ENCODE measurements at places on chromosomes 12 and 14. TPM values are rescaled to one million over a fixed set of nuclear protein-coding genes. Genes with fewer than 3 reads are reported as not detected.

The CCDC38 gene
- total RNA-seq, result 25.8 TPM

The CCDC177 gene
- total RNA-seq, result 1.7 TPM

The AGAP2 gene
- 2.7 TPM for total RNA-seq

The CLEC2A gene
- total RNA-seq, result not detected

The P2RX2 gene
- total RNA-seq, result 2.2 TPM

The GPR162 gene
- 2.2 TPM for total RNA-seq

GRCh38 chr12:72057330-72057914 lies 118.8 kb downstream of the TPH2 start:
- H3K4me1 ChIP-seq, result no peaks in the 10 kb centered on the region
- DNase-seq, result peak; percentile 31
- no peak overlapping the region for H3K4me3 ChIP-seq
- H3K27ac ChIP-seq, result no peak overlapping the region

- no peak for DNase-seq
- H3K4me3 ChIP-seq, result no peak overlapping the region
- H3K36me3 ChIP-seq, result no peaks in the 10 kb centered on the region
- peaks cover 19% of the 10 kb centered on the region for H3K4me1 ChIP-seq
Measured at GRCh38 chr12:4289231-4289878, 15.8 kb downstream of the CCND2 start.

GRCh38 chr12:124947561-124948398 lies 33.3 kb upstream of the UBC start:
- no peaks in the 10 kb centered on the region for H3K27me3 ChIP-seq
- H3K4me3 ChIP-seq, result no peak overlapping the region
- H3K27ac ChIP-seq, result no peak overlapping the region
- no peak for DNase-seq
- no peaks in the 10 kb centered on the region for H3K36me3 ChIP-seq
- no peaks in the 10 kb centered on the region for H3K4me1 ChIP-seq

DNA sequence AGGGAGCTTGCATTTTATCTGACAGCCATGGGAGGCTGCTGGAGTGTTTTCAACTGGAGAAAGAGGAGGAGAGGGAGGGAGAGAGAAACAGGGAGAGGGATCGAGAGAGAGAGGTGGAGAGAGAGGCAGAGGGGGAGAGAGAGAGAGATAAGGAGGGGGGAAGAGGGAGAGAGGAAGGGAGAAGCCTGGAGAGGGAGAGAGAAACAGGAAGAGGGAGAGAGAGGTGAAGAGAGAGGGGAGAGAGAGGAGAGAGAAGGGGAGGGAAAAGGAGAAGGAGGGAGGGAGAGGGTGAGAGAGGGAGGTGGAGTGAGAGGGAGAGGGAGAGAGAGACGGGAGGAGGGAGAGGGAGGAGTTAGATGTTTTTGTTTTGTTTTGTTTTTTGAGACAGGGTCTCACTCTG lies 45.6 kb downstream of the DNAH10 start:
- H3K27ac ChIP-seq, result no peak overlapping the region
- H3K27me3 ChIP-seq, result no peaks in the 10 kb centered on the region

DNA sequence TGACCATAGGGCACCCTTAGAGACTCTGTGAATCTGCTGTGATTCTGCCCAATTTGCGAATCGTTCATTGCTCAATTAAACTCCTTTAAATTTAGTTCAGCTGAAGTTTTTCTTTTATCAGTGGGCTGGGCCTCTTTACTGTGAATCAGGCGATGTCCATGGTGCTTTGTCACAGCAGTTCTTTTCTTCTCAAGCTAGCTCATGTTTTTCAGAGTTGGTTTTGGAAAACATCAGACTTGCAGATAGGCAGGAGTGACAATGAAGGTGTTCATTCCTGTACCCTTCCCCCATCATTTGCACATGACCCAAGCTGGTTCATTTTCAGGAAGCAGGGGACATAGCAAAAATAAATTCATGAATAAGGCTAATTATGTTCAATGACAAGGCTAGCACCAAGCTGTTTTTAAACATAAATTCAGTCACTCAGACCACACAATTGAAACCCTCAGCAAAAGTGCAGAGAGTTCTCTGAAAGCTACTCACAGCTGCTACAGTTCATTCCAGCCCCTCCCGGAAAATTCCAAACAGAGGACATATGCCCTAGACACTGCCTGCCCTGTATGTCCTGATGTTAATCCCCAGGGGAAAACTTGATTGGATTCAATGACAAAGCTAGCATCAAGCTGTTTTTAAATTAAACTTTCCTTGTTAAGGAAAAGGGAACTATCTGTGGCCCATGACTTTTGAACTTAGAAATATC lies 383.3 kb downstream of the C12orf75 start:
- no peak overlapping the region for H3K27ac ChIP-seq
- no peak overlapping the region for H3K4me3 ChIP-seq
- H3K27me3 ChIP-seq, result no peaks in the 10 kb centered on the region
- no peaks in the 10 kb centered on the region for H3K36me3 ChIP-seq

DNA sequence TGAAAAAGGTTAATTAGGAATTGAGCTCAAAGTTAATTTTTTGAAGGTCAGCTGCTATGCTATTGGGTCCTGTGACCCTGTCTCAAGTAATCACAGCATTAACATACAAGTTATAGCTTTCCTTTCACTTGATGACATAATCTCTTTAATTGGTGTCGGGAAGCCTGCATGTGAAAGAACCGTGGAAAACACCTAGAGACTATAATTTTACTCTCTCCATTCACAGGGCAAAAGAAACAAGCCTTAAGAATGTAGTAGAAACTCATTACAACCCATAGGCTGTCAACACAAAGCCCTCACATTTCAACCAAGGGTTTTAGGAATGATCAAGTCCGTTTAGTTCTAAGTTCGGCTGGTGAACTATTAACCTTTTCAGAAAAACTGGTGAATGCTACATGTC lies 104.4 kb downstream of the PPM1A start:
- no peak overlapping the region for H3K27ac ChIP-seq
- H3K4me1 ChIP-seq, result peaks cover 6% of the 10 kb centered on the region
- H3K27me3 ChIP-seq, result no peaks in the 10 kb centered on the region

DNA sequence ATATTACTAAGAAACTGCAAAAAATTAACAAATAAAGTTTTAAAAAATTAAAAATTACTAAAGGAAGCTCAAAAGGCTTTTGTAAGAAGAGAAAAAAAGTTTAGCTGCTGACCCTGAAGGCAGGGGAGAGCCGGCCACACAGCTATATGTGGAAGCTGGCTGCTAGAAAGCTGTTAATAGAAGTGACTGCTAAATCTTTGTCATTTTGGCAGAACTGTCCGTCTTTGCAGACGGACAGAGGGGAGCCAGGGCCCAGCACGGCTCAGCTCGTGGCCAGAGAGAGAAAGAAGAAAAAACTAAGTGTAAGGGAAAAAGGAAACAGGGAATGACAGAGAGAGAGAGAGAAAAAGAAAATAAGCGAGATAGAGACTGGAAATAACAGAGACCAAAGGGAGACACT lies 27.9 kb downstream of the PRMT8 start:
- H3K27ac ChIP-seq, result no peak overlapping the region
- H3K4me3 ChIP-seq, result no peak overlapping the region
- no peaks in the 10 kb centered on the region for H3K36me3 ChIP-seq
- DNase-seq, result no peak
- H3K4me1 ChIP-seq, result no peaks in the 10 kb centered on the region

DNA sequence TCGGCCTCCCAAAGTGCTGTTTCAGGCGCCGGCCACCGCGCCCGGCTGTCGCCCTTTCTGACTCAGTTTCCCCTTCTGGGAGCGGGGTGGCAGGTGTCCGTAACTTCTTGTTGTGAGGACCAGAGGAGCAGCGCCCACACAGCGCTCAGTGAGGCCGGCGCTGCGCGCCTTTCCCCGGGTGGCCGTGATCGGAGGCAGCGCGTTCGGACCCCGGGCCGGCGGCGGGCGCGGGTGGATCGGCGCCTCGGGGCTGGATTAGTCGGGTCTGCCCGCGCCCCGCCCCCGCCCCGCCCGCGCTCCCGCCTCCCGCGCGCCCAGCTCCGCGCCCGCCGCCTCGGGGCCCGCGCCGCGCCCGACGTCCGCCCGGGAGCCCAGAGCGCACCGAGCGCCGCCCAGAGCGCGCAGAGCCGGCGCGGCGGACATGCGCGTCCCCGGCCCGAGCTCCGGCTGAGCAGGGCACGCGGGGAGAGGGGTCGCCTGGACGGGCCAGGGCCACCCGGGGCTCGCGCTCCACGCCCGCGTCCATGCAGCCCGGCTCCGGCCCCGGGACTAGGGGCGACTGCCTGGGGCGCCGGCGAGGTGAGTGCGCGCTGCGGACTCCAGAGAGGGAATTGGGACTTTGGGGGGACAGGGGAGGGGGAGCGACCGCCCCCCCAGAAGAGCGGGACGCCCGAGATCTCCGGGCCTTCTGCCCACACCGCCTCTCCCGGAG lies 50.6 kb downstream of the LRCOL1 start:
- peaks cover 14% of the 10 kb centered on the region for H3K4me1 ChIP-seq
- DNase-seq, result peak; percentile 48
- no peaks in the 10 kb centered on the region for H3K36me3 ChIP-seq
- H3K27ac ChIP-seq, result no peak overlapping the region
- no peaks in the 10 kb centered on the region for H3K27me3 ChIP-seq

DNA sequence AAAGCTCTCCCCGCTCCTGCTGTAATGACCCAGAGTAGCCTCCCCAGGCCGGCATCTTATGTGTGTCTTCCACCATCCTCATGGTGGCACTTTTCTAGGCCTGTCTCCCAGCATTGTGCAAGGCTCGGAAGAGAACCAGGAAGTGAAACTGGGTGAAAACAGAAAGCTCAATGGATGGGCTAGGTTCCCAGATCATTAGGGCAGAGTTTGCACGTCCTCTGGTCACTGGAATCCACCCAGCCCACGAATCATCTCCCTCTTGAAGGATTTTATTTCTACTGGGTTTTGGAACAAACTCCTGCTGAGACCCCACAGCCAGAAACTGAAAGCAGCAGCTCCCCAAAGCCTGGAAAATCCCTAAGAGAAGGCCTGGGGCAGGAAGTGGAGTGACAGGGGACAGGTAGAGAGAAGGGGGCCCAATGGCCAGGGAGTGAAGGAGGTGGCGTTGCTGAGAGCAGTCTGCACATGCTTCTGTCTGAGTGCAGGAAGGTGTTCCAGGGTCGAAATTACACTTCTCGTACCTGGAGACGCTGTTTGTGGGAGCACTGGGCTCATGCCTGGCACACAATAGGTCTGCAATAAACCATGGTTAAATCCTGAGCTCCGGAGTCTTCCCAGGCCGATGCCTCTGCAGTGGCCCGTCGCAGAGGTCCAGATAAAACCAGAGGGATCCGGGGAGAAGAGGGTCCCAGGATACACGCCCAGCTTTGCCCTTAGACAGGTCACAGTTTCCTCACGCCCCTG lies 15.6 kb downstream of the ACVRL1 start:
- peaks cover 14% of the 10 kb centered on the region for H3K4me1 ChIP-seq
- no peaks in the 10 kb centered on the region for H3K27me3 ChIP-seq
- peak; percentile 54 for DNase-seq
- no peaks in the 10 kb centered on the region for H3K36me3 ChIP-seq

- H3K36me3 ChIP-seq, result no peaks in the 10 kb centered on the region
- no peak overlapping the region for H3K27ac ChIP-seq
- DNase-seq, result no peak
Measured at GRCh38 chr14:33914676-33915516, 36.0 kb downstream of the EGLN3 start.

DNA sequence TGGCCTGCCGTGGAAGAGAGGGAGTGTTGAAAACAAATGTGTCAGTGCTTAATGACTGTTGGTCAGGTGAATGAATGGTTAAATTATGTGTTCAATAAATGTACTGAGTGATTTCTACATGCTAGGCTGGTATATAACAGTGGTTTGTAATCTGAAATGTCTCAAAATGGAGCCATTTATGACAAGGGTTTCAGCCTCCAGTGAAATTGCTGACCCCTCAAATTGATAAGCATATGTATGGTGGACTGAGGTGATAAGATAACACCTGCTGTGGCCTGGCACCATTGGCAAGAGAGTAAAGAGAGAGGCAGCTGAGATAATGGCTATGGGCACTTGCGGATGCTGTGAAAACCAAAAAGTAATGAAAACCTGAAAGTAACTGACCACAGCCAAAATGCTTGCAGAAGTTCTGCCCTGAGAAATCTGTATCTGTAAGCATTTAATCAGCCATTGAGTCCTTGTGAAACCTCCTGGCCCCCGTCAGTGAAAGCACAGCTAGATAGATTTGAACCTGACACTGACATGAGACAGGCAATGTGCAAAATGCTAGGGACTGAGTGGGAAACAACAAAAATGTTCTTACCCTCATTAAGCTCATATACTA lies 1.4 kb upstream of the BCAT1 start:
- H3K4me1 ChIP-seq, result no peaks in the 10 kb centered on the region
- H3K27ac ChIP-seq, result no peak overlapping the region
- no peaks in the 10 kb centered on the region for H3K36me3 ChIP-seq
- no peak overlapping the region for H3K4me3 ChIP-seq

GRCh38 chr12:94042321-94042720 lies 106.1 kb upstream of the PLXNC1 start:
- DNase-seq, result no peak
- no peaks in the 10 kb centered on the region for H3K4me1 ChIP-seq
- no peaks in the 10 kb centered on the region for H3K27me3 ChIP-seq
- no peak overlapping the region for H3K4me3 ChIP-seq
- H3K36me3 ChIP-seq, result no peaks in the 10 kb centered on the region
- no peak overlapping the region for H3K27ac ChIP-seq

GRCh38 chr14:33776871-33777270 lies 174.0 kb downstream of the EGLN3 start:
- no peak overlapping the region for H3K27ac ChIP-seq
- H3K4me1 ChIP-seq, result no peaks in the 10 kb centered on the region
- no peaks in the 10 kb centered on the region for H3K36me3 ChIP-seq
- no peak for DNase-seq
- H3K27me3 ChIP-seq, result no peaks in the 10 kb centered on the region
- no peak overlapping the region for H3K4me3 ChIP-seq

- no peaks in the 10 kb centered on the region for H3K27me3 ChIP-seq
- no peak overlapping the region for H3K4me3 ChIP-seq
- H3K36me3 ChIP-seq, result no peaks in the 10 kb centered on the region
- no peak overlapping the region for H3K27ac ChIP-seq
- no peak for DNase-seq
Measured at GRCh38 chr12:57272337-57273151, 21.6 kb upstream of the STAC3 start.

GRCh38 chr14:25092258-25092740 lies 42.4 kb upstream of the STXBP6 start:
- H3K36me3 ChIP-seq, result no peaks in the 10 kb centered on the region
- H3K4me3 ChIP-seq, result no peak overlapping the region
- H3K27ac ChIP-seq, result peak overlapping the region; percentile 80
- peaks cover 8% of the 10 kb centered on the region for H3K4me1 ChIP-seq
- H3K27me3 ChIP-seq, result no peaks in the 10 kb centered on the region

GRCh38 chr12:81502912-81503695 lies 256.0 kb downstream of the PPFIA2 start:
- H3K4me1 ChIP-seq, result no peaks in the 10 kb centered on the region
- no peak for DNase-seq
- no peaks in the 10 kb centered on the region for H3K36me3 ChIP-seq
- no peak overlapping the region for H3K4me3 ChIP-seq
- no peak overlapping the region for H3K27ac ChIP-seq

- no peaks in the 10 kb centered on the region for H3K27me3 ChIP-seq
- H3K4me1 ChIP-seq, result peaks cover 15% of the 10 kb centered on the region
- H3K27ac ChIP-seq, result no peak overlapping the region
Measured at GRCh38 chr12:102690253-102690652, 209.9 kb upstream of the IGF1 start.

DNA sequence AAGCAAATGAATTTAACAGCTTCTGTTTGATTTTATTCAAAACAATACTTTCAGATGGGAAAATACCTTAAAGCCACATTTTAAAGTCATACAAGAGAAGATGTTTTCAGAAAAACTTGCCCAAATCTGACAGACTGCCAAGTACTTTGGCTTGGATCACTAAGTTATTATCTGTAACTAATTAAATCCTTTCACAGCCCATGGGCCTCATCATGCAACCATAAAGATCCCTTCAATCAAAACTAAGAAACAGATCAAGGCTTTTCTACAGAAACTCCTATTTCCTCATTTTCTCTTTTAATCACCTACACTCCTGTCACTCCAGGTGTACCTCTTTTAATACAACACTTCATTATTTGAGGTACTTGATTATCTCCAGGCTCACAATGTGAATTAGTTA lies 28.1 kb downstream of the BLTP3B start:
- no peak overlapping the region for H3K4me3 ChIP-seq
- no peaks in the 10 kb centered on the region for H3K27me3 ChIP-seq
- DNase-seq, result no peak
